ENCODE measurements at places on chromosomes 13 and 19.
A peak's percentile ranks its signal among the peaks of the same experiment; 100 is the strongest.

- peak; percentile 97 for DNase-seq
These were observed 26.7 kb downstream of the WDR62 start for GRCh38 chr19:36081385-36081784.

GRCh38 chr19:34678085-34678412 lies 571 bp downstream of the ZNF302 start:
- no peak for DNase-seq

- DNase-seq, result peak; percentile 73
These were observed 4.6 kb downstream of the PPP1R14A start for GRCh38 chr19:38251564-38252051.

GRCh38 chr19:33197591-33198000 lies 3.5 kb downstream of the LRP3 start:
- no peak for DNase-seq

DNA sequence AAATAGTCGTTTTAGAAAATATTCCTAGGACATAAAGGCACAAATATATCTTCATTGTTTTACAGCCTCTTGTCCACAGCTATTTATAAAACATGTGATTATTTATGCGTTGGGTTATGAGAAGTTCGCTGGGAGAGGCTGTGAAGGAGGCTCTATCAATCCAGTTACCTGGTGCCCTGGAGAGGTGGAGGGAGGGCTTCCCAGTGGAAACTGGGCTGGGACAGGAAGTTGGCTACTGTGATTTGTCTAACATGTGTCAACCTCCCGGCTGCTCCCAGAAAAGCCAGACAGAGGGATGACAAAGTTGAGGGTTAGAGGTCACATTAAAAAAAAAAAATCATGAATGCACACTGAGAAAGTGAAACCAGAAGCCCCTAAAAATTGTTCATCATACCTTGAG lies 346.5 kb downstream of the ZNF536 start:
- no peak for DNase-seq

- no peak for DNase-seq
These were observed 50.8 kb downstream of the FOXO1 start for GRCh38 chr13:40615619-40616018.

DNA sequence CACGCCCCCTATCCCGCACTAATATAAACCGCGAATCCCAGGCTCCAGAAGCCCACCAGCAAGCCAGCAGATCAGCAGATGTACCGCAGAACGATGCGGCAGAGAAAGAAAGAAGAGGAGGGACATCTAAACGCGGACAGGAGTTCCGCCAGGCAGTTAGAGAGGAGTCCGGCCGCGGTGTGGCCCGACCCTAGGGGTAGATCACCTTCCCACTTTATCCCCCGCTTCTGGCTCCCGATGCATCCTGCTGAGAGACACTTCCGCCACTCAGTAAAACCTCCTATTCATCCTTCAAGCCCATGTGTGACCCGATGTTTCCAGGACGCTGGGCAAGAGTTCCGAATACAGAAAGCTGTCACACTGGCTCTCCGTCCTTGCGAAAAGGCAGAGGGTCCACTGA lies 1046.8 kb downstream of the SLITRK5 start:
- no peak for DNase-seq

- DNase-seq, result no peak
These were observed 30.6 kb downstream of the GSX1 start for GRCh38 chr13:27822873-27823311.

- DNase-seq, result no peak
These were observed 178.2 kb downstream of the GPC5 start for GRCh38 chr13:91576590-91576989.

- no peak for DNase-seq
These were observed 89.9 kb downstream of the STK24 start for GRCh38 chr13:98487016-98487415.

DNA sequence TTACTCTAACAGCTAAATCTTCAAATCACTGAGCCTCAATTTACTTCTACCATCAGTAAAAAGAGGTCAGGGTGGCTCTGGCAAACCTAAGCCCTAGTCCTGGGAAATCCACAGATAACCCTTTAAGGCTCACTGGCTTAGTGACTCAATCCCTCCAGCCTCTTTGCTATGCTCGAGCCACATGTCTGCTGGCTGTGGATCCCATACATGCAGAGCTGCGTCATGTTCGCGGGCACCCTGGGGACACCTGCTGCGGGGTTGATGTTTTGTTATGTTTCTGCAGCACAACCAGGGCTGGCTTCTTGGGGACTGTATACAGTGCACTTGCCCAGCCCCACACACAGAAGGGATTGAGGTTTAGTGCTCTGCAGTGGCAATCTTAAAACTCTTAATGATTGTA lies 41.6 kb upstream of the C13orf42 start:
- DNase-seq, result no peak

GRCh38 chr13:73820688-73821087 lies 313.5 kb downstream of the KLF12 start:
- DNase-seq, result no peak

GRCh38 chr19:28210886-28211285 lies 1002.1 kb downstream of the UQCRFS1 start:
- no peak for DNase-seq

DNA sequence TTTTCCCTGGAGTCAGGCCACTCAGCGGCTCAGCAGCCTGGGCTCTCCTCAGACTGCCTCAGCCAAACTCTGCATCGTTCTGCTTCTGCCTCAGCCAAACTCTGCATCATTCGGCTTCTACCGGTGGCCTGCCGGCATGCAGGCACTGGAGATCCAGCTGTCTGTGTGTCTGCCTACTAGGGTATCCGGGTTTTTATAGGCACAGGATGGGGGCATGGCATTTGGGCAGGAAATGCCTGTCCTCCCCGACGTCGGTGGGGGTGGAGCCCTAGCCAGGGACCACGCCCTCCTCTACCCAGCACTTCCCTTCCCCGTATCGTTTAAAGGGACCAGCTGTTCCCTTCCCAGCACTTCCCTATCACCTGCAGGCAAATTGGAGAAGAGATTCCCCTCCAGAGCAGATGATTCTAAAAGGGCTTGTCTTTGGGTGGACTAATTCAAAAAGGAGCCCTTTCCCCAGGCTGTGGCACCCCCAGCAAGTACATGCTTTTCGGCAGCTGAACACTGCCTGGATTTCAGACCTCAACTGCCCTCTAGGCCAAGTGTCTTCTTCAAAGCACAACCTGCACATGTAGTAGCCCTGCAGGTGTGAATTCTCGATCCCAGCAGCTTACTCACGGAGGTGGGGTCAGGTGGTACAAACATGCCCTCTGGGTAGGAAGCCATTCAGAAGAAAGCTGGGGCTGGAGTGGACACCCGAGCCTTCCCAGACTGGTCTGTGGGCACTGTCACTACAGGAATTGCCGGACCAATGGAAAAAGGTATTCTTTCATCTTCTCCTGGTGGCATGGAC lies 25.4 kb upstream of the GPR12 start:
- DNase-seq, result no peak

GRCh38 chr19:10419646-10420443 lies 493 bp upstream of the PDE4A start:
- DNase-seq, result no peak

GRCh38 chr13:110916301-110917142 lies 1.7 kb upstream of the ANKRD10 start:
- DNase-seq, result peak; percentile 81

DNA sequence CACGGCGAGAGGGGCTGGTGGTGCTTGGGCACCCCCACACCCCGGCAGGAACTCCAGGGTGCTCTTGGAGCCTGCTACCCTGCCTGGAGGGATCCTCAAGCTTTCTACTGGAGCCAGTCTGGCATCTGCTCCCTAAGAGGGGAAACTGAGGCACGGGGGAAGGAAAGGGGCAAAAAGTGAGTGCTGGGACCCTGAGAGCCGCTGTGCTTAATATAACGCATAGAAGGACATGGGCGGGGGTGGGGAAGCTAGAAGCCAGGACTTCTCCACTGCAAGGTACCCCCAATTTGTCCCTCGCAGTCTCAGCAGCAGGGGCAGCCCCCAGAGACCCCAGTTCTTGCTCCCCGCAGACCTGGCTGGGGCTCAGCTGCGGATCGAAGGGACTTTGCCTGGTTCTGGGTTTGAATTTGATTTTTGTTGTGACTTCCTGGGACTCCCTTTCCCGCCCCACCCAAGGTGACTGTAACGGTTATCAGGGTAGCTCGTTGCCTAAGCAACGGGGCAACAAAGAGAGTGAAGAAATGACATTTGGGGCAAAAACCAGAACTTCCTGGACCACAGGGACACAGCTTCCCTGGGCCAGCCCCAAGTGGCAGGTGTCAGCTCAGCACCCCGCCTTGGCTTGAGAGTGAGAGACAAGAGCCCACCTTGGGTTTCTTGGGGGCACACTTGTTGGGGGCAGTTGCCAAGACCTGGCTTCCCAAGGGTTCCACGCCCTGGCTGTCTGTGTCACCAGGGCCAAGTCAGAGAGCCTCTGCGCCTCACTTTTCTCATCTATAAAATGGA lies 638 bp downstream of the ADGRE5 start:
- no peak for DNase-seq

DNA sequence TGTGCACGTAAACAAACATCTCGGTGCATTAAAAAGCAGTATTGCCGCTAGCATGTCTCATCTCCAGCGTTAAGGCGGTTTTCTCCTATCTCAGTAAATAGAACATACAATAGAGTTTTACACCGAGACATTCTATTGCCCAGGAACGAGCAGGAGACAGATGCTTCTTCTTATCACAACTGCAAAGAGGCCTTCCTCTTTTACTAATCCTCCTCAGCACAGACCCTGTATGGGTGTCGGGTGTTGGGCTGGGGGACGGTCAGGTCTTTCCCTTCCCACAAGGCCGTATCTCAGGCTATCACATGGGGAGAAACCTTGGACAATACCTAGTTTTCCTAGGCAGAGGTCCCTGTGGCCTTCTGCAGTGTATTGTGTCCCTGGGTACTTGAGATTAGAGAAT lies 21.2 kb downstream of the ZNF233 start:
- DNase-seq, result no peak

DNA sequence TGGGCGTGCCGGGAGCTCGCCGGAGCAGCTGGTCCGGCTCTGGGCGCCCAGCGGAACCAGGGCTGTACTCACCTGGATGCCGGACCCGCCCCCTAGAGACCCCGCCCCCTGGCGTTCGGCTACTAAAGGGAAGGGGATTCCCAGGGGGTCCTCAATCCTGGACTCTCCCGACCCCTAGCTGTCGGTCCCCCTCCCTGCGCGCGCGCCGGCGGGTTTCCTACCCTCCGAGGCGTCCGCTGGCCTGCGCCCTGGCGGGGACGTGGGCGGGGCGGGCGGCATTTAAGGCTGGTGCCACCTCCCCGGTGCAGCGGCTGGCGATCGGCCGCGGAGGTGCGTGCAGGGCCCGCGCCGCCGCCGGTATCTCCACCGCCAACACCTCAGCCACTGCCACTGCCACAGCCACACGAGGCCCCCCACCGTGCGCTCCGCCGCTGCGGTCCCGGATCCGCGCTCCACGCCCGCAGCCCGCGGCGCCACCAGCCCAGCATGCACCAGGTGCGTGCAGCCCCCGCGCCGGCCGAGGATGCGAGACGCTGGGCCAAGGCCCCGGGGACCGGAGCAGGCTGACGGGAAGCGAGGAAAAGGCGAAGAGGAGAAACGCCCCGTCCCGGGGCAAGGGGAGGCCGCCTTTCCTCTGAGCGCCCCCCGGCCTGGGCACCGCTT lies at the start of gene ATP12A:
Gene ATP12A, plus strand, starts transcription at position 151 of the 663 bp plus-strand sequence. Its CDS starts 336 bp downstream, at position 487.
- no peak for DNase-seq

DNA sequence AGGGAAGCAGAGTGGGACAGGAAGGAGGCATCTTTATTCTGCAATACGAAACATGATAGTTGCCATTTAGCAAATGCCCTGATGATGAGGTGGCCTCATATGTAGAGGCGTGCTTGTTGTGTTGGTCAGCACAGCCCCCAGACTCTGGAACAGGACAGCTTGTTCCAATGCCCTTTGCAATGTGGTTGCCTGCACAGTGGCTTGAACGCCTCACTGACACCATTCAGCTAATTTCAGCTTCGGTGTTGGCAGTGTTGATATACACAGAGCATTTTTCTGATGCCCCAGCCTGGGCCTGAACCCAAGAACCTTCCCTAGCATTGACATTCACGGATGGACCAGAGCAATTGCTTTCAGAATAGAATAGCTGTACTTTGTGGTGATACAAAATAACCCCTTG lies 133.3 kb downstream of the HS6ST3 start:
- no peak for DNase-seq

DNA sequence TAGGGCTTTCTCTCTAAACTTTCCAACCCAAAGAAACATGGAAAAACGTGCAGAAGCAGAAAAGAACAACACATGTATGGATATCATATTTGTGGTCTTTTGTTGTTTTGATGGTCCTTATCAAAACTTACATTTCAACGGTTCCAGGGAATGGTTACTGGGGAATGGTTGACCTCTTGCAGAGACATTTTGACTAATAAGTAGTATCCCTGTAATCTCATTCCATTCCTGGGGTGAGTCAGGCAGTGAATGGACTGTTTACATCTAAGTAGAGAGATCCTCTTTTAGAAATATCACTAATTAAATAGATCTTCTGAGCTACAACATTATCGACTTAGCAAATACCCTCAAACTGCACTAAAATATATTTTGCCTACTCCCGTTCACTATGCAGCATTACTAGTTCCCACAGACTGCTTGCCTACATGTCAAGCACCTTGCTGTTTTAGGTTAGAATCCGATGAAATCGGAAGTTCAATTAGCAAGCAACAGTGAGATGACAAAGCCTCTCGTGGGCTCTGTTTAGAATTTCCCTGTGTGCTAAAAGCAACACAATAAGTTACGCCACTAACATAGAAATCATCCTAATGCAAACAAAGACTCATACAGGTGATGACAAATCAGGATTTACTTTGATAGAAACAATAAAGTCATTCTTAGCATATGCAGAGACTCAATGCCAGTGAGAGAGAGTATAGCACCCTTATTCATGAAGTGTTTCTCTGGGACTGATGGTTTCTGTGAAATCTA lies 797.7 kb upstream of the ARGLU1 start:
- DNase-seq, result no peak

DNA sequence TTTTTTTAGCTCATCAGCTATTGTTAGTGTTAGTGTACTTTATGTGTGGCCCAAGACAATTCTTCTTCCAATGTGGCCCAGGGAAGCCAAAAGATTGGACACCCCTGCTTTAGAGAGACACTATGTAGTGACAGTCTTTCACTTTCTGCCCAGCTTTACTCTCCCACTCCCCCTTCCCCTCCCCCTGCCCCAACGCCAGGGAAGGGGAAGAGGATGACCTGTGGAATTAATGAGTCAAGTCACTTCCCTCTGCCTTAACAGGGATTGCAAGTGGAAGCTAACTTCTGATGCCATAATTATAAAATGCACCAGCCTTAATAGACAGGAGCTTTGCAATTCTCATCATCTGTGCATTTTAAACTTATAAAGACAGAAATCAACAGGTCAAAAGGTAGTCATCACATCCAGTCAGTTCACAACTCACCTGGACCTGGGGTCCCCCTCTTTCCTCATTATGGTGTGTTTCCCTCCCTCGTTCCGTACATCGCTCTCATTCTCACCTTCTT lies 1.6 kb downstream of the ZNF415 start:
- no peak for DNase-seq
